ENCODE measurements at places on chromosomes 2 and 18.

GRCh38 chr2:133130548-133131246 is 437.6 kb downstream of the NCKAP5 start:
- no peak for DNase-seq

DNA sequence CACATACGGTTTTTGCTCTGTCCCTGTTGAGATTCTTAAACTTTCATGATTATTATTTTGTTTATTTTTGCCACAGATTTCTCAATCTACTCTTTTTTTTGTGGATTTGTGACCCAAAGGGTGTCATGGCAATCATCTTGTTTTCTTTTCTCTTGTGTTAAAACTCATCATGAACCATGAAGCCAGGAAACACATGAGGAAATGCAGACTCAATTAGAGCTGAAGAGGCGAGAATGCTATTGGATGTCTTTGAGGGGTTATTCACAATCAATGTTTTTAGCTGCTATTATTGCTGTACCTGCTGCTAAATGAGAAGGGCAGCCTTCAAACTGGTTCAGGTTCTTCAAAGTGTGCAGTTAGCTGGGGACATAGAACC is 99.5 kb upstream of the MMADHC start:
- no peak for DNase-seq

DNA sequence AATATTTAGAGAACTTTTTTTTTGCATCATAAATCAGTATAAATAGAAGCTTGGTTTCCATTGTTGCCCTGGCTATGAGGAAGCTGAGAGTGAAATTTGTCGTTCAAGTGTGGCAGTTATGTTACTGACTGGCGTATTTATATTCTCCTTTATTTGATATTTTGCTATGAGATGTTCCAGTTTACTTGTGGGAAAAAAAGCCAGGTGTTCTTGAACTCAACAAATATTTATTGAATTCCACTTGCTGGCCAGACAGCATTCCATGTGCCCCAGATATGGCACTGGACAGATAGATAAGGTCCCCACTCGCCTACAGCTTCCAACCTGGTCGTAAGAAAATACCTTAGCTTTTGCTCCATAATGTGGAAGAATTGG is 44.7 kb downstream of the NEDD4L start:
- DNase-seq: no peak

GRCh38 chr2:230578106-230578505 is 134.5 kb upstream of the CAB39 start:
- DNase-seq: no peak

DNA sequence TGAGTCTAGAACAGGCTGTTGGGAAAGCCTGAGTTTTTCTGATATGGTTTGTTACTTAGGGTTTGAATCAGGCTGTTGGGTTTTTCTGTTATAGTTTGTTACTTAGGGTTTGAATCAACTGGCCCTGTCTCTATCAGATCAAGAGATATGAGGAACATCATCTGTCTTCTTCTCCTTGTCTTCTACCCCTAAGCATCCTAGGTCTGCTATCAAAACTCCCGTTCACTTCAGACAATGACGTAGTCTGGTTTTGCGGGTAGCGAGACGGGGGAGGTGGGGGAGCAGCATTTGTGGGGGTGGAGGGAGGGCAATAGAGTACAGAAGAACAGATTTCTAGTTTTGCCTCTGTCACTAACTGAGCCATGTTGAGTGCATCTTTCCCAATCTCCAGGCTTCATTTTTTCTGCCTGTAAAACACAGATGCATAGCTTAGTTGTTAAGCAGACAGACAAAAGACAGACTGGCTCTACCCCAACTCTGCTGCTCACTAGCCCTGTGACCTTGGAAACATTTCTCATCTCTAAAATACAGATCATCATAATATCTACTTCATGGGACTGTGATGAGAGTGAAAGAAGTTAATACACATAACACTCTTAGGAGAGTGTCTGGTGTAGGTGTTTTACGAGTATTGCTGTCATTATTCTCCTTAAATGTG is 9.1 kb downstream of the TNP1 start:
- DNase-seq: no peak

- DNase-seq: no peak
Measured at GRCh38 chr2:241108271-241109209, 6.5 kb upstream of the MTERF4 start.

Measured in uterus (tissue), 4 donors.